ENCODE measurements at places on chromosomes 2 and 18.
A peak's percentile ranks its signal among the peaks of the same experiment; 100 is the strongest.

GRCh38 chr2:45583977-45584376 is 27.1 kb downstream of the SRBD1 start:
- DNase-seq = no peak

- DNase-seq = no peak
These were observed 37.3 kb downstream of the ADD2 start for GRCh38 chr2:70730730-70731129.

DNA sequence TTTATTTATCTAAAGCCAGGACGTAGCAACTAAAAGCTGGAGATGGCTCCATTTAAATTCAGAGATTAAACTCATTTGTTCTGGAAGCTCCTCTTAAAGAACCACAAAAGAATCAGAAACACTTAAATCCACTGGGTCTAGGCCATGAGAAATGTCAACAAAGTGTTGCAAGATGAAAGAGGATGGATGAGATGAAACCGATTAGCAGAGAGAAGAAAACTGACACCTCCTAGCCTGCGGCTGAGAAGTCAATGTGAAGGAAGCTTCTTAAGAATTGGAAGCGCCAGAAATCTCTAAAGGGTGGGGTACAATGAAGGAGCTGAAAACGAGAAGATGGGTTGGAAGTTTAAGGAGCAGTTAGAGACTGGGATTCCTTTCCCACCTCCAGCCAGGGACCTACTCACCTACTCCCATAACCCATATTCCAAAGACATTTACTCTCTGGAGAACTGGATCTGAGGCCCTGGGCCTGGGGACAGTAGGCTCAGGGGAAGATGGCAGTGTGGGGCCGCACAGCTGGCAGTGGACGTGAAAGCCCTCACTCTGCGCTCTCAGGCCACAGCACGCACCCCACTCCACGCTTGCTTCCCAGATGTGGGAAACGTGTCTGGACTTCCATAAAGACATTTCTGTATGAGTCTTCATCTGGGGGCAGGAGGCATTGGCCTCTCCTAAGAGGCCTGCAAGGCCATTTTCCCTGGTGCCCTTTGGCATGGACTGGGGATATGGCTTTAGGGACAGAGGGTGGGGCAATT is 188.4 kb downstream of the LOXHD1 start:
- no peak for DNase-seq

GRCh38 chr2:25414781-25415180 is 73.1 kb upstream of the DNMT3A start:
- no peak for DNase-seq

DNA sequence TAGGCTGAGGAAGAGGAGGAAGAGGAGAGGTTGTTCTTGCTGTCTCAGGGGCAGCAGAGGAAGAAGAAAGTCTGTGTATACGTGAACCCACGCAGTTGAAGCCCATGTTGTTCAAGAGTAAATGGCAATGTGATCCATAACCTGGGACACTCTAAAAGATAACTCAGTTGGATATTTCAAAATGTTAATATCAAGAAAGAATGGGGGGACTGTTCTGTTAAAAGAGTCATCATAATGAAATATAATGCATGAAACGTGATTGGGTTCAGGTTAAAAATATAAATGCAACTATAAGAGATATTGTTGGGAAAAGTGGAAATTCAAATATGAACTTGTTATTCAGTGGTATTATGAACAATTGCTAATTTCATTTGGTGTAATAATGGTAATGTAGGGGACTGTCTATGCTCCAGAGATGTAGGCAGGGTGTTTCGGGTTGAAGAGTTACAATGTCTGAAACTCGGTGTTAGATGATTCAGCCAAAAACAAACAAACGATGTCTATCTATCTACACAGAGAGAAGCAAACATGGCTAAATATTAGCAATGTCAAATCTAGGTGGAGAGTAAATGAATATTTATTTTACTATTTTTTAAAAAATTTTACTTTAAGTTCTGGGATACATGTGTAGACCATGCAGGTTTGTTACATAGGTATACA is 21.1 kb upstream of the POLE4 start:
- DNase-seq = no peak

DNA sequence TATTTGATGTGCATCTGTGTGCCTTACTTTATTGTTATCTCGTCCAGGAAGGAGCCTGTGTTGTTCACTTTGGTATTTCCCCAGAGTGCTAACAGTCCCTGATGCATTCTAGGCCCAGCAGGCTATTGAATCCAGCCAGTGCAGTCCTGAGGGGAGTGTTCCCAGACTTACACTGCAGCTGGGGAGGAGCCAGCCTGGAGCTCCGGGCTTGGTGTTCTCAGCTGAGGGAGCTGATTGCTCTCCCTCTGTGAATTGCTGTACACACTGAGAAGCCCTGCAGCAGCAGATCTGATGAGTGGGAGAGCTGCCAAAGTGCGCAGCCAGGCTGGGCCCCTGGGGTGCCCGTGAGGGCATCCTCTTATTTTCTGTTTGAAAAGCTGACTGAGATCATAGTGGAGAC is 159.2 kb downstream of the GALNT3 start:
- DNase-seq = no peak

GRCh38 chr2:44494006-44494405 is 132.3 kb downstream of the CAMKMT start:
- DNase-seq = no peak

DNA sequence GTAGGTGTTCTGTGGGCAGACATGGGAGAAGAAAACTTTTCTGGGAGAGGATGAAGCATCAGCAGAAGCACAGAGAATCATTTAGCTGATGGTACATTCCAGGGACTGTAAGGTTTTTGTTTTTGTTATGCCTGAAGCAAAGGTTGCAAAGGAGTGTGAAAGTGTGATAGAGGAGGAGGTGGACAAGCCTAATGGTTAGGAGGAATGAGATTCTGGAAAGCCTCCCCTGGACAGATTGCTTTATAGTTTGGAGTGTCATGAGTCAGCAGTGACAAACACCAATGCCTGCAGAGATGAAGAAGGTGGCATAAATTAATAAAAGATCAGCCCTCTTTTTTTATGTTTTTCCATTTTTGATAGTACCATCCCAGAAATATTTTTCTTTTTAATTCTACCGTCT is 171.6 kb upstream of the BOD1L2 start:
- no peak for DNase-seq

DNA sequence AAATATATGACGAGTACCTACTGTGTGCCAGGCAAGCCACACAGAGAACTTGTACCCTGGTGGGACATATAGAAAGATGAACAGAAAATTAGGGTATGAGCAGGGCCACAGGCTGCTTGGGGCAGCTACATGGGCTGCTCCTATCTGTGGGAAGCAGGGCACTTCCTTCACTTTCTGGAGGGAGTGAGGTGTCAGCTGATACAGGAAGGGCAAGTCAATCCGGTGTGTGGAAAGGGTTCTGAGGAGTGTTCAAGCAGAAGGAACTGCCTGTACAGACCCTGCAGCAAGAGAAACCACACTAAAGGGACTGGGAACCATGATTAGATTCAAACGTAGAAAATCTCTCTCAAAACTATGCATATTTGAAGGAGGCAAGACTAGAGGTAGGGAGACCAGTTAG is 58.6 kb upstream of the BCL11A start:
- DNase-seq = no peak

GRCh38 chr18:57081899-57082298 is 65.0 kb upstream of the BOD1L2 start:
- DNase-seq = no peak

GRCh38 chr2:37706334-37707183 is 35.1 kb upstream of the CDC42EP3 start:
- DNase-seq = no peak

DNA sequence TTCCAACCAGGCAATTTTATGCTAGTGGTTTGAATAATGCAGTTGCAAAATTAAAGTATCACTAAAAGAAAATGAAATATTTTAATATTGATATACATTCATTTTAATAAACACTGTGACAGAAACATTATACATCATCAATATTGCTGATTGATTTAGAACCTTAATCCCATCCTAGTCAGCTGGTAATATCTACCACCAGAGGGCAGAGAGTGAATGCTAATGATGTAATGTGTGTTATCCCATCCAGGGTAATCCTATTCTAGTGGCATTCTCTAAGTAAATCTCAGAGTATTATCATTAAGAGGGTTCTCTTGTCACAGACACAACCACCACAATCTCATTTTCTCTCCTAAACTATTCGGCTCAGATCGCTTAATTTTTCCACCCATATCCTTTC is 477.4 kb downstream of the CPS1 start:
- DNase-seq = no peak

- no peak for DNase-seq
These were observed 57.9 kb downstream of the FAM171B start for GRCh38 chr2:186751790-186752189.

- DNase-seq = no peak
These were observed 56.0 kb downstream of the ATIC start for GRCh38 chr2:215367662-215368492.

- DNase-seq = no peak
These were observed 1.2 kb downstream of the ANTXR1 start for GRCh38 chr2:69013840-69014821.

- no peak for DNase-seq
These were observed 1.8 kb downstream of the IL36RN start for GRCh38 chr2:113060796-113061195.

DNA sequence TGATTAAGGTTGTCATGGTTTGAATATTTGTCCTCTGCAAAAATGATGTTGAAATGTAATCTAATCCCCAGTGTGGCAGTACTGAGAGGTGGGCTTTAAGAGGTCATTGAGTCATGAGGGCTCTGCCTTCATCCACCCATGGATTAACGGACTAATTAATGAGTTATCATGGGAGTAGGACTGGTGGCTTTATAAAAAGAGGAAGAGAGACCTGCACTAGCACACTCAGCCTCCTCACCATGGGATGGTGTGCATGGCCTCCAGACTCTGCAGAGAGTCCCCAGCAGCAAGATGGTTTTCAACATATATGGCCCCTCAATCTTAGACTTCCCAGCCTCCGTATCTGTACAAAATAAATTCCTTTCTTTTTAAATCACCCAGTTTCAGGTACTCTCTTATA is 41.0 kb downstream of the DTNB start:
- DNase-seq = no peak

DNA sequence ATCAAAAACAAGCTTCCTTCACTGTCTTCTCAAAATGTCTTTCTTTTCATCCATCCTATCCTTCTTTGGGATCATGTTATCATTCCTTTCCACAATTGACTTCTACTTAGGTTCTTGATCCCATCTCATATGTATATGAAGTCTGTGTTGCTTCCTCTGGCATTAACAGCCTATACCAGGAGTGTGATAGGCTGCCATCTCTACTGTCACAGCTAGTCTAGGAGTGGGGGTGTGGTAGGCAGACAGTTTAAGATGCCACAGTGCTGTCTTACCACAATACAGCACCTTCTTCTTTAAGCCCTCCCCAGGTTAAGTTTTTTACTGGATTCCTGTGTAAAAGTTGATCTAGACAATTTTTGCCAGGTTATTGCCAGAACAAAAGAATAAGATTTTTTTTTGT is 3.7 kb upstream of the HTR2B start:
- no peak for DNase-seq

- no peak for DNase-seq
These were observed 44.0 kb downstream of the ATP6V1C2 start for GRCh38 chr2:10765461-10765860.

- DNase-seq = peak; percentile 93
These were observed at the start of gene LMAN2L for GRCh38 chr2:96739633-96740428. TSS of gene LMAN2L (minus strand) at chr2:96740064. CDS start at chr2:96740040, 24 bp downstream.

DNA sequence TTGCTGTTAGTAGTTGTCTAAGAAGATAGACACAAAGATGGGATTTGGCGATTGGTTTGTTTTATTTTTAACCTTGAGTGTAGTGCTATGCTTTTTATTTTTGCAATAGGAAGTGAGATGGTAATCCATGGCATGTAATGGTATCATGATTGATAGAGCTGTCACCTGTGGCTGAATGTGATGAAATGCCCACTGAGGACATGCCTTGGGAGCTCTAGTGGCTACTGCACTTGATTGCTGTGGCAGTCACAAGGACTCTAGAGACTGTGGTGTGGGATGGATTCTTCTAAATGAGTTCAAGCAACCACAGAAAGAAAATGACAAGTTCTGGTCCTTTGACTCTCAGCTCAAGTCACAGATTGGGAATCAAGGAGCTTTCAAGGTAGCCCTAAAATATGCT is 139.4 kb downstream of the CYRIA start:
- DNase-seq = no peak

GRCh38 chr18:33616556-33616955 is 38.5 kb downstream of the ASXL3 start:
- DNase-seq = no peak

GRCh38 chr2:105744909-105745853 is at the start of gene NCK2:
TSS of gene NCK2 (plus strand) at chr2:105744912. CDS start at chr2:105855064, 110,152 bp downstream.
- no peak for DNase-seq

- no peak for DNase-seq
These were observed 80.7 kb downstream of the ARHGAP28 start for GRCh38 chr18:6810191-6810590.

DNA sequence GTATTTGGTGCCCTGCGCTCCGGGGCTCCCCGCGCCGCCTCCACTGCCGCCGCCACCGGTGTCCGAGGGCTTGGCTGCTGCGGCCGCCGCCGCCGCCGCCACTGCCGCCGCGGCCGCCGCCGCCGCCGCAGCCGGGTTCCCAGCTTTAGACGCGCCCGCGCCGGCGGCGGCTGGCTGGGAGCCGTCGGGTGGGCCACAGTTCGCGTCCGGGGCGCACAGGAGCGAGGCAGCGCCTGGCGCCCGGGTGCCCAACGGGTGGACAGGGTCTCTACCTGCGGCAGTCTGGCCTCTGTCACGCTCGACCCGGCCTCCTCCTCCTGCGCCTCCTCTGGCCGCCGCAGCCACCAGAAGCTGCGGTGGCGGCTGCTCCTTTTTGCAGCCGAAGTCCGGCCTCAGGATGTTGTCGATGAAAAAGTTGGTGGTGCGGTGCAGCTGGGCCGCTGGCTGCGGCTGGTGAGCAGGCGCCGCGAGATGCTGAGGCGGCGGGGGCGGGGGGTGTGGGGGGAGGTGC is 951 bp downstream of the EN1 start:
- no peak for DNase-seq

GRCh38 chr2:148900350-148900837 is 25.4 kb downstream of the KIF5C start:
- no peak for DNase-seq

- no peak for DNase-seq
These were observed 25.9 kb downstream of the FHOD3 start for GRCh38 chr18:36323421-36323820.

GRCh38 chr2:96916156-96916630 is 46.3 kb upstream of the SEMA4C start:
- DNase-seq = no peak

- no peak for DNase-seq
These were observed 49.1 kb downstream of the KCNIP3 start for GRCh38 chr2:95346231-95346737.
